Muscle of arm (tissue), 14 donors: ENCODE measurements at places on chromosomes 6 and 20.
A peak's percentile ranks its signal among the peaks of the same experiment; 100 is the strongest.

DNA sequence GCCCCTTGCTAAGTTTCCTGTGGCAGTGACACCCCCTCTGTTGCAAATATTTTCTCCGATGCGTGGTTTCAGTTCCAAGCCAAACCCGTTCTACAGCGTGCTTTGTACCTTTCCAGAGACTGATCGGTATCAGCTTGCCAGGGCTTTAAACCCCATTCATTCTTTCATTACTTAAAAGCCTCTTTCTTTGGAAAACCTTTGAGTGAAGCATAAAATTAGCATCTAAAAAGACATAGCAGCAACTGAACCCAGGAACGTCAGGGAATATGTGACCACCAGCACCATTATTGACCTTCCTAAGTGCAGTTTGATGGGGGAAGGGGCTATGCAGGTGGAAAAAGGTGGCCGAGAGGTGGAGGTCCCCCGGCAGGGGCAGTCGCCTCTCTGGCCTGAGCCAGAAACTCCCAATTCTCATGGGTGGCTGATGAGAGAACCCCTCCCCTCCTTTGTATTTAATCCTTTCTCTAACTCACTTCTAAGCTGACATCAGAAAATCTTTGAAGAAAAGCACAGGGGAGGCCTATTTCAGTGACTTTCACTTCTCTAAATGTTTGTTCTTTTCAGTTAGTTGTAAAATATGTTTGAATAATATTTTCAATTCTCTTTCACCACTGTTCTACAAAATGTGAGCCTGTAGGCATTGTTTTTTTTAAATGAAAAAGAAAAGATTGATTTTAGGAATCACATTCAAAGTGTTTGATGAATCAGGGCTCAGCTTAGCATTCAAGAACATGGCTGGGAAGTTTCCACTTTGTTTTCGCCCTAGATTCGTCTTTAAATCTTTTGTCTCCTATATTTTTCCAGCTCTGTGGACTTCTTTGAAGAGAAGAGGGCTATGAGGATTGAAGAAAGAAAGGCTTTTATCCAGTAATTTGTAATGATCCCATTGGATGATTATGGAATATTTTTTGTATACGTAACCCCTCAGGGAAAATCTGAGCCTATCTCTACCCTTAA lies 89.2 kb downstream of the RSPH3 start:
- no peak for DNase-seq

DNA sequence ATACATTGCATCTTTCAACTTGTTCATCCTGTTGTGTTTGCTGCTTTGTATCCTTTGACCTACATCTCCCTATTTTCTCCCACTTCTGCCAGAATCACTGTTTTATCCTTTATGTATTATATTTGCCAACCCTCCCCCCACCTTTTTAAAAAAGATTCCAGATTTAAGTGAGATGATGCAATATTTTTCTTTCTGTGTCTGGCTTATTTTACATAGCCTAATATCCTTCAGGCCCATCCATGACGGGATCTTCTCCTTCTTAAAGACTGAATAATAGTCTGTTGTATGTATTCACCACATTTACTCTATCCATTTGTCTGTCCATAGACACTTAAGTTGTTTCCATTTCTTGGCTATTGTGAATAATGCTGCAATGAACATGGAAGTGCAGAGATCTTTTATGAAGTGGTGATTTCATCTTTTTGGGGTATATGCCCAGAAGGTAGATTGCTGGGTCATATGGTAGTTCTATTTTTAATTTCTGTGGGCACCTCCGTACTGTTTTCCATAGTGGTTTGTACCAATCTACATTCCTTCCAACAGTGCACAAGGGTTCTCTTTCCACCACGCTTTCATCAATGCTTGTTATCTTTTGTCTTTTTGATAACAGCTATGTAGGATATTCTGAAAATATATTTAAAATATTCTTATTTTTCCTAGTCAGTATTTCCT lies 181.0 kb downstream of the CDKAL1 start:
- no peak for DNase-seq

GRCh38 chr6:116931456-116931855 lies 54.4 kb downstream of the RFX6 start:
- DNase-seq, result no peak

DNA sequence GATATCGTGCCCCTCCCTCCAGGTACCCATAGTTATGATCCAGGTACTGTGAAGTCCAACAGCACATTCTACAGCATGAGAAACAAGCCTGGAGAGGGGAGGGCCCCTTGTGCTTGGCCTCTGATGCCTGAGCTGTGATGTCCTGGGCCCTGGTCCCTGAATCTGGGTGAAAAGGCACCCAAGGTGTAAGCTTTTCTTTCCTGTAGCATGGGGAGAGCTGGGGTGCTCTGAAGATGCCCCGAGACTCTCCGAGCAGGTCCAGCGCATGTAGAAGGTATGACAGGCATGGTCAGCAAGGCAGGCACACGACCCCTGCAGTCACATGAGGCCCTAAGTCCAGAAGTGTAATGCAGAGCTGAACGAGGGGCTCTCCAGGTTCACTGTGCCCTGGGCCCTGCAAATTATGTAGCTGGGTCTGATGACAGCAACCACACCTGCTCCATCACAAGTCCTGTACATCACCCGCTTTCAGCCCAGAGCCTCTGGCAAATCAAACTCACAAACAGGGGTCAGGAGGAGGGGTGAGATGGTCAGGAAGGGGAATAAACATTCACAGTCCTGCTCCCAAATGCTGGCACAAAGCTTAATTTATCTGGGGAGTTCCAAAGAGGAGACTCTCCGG lies 1.8 kb upstream of the CTSZ start:
- no peak for DNase-seq

- DNase-seq, result no peak
Measured at GRCh38 chr6:47230579-47230978, 79.1 kb downstream of the TNFRSF21 start.

- no peak for DNase-seq
Measured at GRCh38 chr6:35648203-35648602, 40.5 kb downstream of the FKBP5 start.

- DNase-seq, result peak; percentile 88
Measured at GRCh38 chr6:144284783-144285547, at the start of gene UTRN. TSS of gene UTRN (plus strand) at chr6:144285335. CDS start at chr6:144291829, 6,494 bp downstream.

DNA sequence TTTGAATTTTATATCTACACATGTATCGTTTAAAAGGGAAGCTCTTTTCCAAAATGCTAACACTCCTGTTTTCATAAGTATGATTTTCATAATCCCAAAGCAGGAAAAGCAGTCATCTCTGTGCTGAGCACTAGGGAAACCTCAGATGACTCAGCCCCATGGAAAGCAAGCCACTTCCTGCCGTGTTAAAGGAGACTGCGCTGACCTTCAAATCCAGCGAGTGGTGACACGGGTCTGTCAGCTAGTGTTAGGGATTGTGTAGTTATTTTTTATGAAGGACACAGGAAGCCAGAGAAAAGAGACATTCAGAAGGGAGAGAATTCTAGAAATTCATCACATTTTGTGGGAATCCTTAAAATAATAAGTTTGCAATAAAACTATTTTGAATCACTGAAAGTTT lies 57.0 kb upstream of the CD93 start:
- DNase-seq, result no peak

GRCh38 chr6:163627274-163628062 lies 212.9 kb downstream of the QKI start:
- DNase-seq, result no peak

DNA sequence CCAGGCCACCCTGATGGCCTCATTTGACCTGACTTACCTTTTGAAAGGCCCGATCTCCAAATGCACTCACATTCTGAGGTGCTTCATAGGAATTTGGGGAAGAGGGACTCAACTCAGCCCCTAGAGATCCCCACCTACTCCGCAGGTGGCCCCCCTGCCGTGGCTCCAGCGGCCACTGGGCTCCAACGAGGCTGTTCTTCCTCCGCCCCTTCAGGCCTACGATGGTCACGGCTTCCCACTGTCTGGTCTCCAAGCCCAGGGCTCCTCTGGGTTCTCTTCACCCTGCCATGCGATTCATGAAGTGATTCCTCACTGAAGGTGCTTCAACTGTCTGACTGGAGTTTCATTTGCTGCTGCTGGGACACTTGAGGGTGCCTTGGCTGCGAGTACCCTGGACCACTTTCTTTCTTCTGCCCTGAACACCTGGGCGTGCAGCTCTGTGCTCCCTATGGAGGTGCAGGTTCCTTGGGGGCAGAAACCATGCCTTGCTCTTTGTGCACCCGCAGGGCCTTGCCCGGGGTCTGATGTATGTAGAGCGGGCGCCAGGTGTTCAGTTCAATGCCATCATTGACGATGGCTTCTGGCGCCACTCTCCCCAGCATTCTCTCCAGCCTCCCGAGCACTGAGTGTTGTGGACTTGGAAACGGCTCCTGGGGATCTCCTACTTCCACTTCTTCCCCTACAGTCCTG lies 10.0 kb upstream of the DUSP22 start:
- no peak for DNase-seq

- no peak for DNase-seq
Measured at GRCh38 chr20:61252601-61253263, 671 bp downstream of the CDH4 start.

- no peak for DNase-seq
Measured at GRCh38 chr6:147022041-147022440, 182.2 kb upstream of the STXBP5 start.

DNA sequence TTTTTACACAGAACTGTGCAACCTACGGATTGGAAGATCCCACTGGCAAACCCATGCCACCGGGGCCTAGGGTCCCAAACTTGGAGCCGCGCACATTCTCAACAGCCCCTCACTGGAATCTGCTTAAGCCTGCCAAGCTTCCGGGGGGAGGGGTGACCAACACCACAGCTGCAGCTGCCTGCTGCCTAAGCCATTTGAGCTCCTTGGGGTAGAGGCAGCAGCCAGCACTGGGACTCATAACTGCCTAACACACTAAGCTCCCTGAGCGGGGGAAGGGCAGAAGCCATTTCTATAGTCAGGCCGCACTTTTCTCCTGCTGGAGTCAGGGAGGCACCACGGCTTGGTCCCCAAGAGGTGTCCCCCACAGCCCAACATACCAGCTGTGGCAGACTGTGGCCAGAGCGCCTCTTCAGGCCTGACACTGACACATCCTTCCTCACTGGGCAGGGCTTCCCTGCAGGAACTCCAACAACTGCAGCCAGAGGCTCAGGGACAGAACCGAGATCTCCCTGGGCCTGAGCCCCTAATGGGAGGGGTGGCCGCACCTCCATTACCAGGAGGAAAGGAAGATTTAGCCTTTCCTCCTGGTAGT lies 270.3 kb upstream of the ECI2 start:
- DNase-seq, result no peak

DNA sequence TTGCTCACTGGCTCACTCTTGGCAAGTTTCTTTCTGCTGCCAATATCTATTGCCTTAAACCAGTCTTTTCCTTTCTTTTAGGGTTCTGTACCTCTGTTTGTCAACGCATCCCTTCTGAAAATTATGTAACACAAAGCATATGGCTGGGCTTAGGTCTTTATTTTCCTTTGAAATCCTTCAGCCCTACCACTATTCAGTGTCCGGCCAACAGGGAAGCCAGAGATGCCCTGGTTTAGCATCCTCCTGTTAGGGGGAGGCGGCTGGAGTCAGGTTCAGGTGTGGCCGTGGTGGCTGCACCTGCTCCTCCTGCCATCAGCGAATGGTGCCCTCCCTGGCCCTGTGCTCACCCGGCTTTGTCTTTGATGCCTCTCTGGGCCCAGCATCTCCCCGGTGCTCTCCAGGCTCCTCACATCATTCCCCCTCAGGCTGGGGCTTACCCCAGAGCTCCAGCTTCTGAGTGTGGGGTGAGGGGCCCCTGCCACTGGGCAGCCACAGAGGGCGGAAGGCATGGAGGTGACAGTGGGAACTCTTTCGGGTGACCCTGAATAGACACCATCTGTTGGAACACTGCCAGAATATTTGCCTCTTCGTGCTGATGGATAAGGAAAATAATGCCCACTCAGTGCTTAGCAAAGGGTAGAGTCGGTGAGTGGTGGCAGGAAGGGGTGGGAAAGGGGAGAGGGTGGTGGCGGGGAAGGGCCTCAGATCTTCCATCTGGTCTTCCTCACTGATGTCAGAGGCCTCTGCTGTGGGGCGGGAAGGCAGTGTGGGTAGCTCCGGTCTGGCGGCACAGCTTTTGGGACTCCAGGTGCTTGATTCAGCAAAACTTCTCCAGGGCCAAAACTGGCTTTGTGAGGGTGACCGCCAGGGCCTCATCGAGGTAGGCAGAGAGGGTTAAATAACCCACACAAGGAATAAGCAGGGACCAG lies 97.2 kb downstream of the DACT2 start:
- DNase-seq, result no peak

GRCh38 chr6:13292774-13293173 lies 35.6 kb downstream of the TBC1D7 start:
- no peak for DNase-seq

DNA sequence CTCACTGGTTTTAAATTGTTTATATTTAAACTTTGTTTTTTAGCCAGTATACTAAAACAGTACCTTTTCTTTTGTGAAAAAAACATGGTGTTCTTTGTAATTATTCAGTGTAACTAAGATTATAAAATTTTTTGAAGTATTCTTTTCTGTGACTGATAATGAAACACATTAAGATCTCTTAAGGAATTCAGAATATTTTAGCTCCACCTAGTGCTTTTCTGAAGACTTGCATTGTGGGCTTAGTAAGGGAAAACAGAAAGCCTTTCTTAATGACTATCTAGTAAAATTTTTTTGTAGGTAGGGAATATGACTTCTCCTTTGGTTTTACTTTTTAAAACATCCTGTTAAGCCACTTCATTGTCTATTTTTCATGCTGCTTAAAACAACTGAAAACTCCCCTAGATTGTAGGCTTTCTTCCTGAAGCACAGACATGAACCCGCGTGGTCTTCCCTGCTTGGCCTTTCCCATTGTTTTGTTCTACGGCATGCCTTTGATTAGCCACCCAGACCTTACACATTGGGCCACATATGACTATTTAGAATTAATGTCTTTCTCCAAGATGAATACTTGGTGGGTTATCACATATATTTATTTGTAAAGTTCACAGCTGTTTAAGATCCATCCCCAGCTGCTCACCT lies 72.1 kb downstream of the AFDN start:
- DNase-seq, result peak; percentile 20

- no peak for DNase-seq
Measured at GRCh38 chr6:158955255-158955654, 44.7 kb downstream of the RSPH3 start.

DNA sequence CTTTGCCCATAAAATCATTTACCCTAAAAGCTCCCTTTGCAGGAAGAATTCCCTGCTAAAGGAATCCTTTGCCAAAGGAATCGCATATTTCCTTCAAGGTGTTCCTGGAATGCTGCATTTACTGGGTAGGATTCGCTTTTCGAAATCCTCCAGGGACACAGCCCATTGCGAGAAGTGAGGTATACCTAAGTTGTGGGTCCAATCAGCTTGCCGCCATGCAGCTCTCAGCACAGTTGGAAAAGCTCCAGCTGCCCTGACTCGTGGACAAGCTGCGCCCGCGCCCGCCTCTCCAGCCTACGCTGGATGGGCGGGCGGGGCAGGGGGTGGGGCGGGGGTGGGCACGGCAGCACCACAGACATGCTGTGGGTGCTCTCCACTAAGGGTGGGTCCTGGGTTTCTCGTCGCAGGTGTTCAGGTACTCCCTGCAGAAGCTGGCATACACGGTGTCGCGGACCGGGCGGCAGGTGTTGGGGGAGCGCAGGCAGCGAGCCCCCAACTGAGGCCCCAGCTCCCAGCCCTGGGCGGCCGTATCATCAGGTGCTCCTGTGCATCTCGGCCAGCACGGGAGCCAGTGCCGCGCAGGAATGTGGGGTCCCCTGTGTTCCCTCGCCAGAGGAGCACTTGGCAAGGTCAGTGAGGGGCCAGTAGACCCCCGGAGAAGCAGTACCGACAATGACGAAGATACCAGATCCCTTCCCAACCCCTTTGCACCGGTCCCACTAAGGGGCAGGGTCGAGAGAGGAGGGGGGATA lies 1.4 kb downstream of the NNAT start:
- no peak for DNase-seq

- DNase-seq, result no peak
Measured at GRCh38 chr6:156313037-156313436, 464.1 kb upstream of the ARID1B start.
